T-helper 9 cell (primary cell): ENCODE measurements at places on chromosomes 6 and 20.

DNA sequence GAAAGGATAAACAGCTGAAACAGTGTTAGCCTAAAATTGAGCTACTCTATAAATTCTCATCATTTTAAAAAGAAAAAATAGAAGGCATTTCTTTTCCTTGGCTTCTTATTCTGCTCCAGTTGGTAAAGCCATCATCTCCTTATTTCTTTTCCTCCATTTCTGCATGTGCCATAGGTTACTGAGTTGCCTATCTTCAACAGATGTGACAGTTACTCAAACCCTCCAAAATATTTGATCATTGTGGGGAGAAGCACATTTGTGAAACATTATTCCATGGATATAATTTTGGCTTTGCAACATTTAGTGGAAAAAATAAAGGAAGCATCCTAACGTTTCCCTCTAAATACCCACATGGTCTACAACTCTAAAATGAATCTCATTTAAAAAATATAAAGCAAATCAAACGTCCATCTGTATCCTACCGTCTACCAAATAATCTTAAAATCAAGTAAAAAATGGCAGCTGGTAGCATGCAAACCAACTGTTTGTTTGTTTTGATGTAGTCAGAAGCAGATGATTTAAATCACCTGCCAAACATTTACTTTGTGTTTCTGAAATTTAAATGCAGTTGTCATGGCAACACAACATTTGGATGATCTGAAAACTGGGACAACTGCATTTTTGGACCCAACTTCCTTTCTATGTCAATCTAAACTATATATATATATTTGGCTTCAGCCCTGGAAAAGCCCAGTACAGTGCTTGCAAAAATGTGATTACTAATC lies 16.8 kb upstream of the SNX9 start:
- DNase-seq: no peak

- no peak for DNase-seq
Observed at GRCh38 chr20:37415118-37416085, 69.5 kb downstream of the SRC start.

DNA sequence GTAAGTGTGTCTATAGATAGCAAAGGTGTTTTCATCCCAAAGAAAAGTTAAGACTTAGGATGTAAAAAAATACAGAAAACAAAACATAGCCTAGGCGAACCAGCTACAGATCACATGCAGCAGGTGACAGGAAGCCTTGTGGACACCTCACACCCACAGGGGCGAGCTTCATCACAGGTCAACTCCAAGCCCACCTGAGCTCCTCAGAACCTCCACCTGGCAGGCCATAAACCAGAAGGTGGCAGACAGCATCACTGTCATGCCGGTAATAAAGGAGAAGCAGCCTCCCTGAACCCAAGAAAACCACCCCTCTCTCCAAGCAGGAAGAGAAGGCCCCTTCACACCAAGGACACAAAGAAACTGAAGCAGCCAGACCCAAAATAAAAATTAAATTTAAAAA lies 1.0 kb downstream of the RALGAPA2 start:
- peak; percentile 2 for DNase-seq

GRCh38 chr20:57892471-57892870 lies 182.7 kb upstream of the PMEPA1 start:
- DNase-seq: no peak

GRCh38 chr6:119379809-119380208 lies 30.2 kb upstream of the MAN1A1 start:
- DNase-seq: no peak

DNA sequence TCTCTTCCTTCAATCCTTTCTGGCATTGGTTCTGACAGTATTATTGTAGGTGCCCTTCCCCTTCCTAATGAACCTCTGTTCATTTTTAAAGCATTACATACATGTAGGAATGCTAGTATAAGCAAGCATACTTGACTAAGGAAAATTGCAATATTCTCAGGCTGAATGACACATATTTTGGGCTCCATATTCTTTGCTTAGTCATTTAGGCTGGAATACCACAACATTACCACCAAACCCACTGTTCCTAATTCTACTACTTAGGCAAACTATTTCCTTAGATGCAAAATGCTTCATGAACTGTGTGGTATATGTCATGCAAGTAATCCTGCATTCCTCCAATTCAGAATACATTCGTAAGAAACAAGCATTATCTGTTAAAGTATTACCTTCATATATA lies 113.9 kb downstream of the PRDM1 start:
- DNase-seq: no peak

- no peak for DNase-seq
Observed at GRCh38 chr6:28809947-28810658, 113.7 kb downstream of the TRIM27 start.

- DNase-seq: no peak
Observed at GRCh38 chr6:16212276-16212675, 26.1 kb upstream of the GMPR start.

GRCh38 chr20:44052166-44052565 lies 134.8 kb downstream of the JPH2 start:
- no peak for DNase-seq

GRCh38 chr20:44643596-44644229 lies 7.8 kb downstream of the ADA start:
- DNase-seq: peak; percentile 62

DNA sequence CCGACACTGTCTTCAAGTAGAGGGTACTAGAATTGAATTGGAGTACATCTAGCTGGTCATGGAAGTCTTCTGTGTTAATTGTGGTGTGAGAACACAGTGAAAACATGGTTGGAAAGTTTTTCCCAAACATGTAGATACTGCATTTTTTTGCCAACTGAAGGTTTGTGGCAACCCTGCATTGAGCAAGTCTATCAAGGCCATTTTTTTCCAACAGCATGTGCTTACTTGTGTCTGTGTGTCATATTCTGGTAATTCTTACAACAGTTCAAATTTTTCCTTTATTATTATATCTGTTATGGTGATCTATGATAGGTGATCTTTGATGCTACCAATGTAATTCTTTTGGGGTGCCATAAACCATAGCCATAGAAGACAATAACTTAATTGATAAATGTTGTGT lies 147.0 kb downstream of the MYB start:
- DNase-seq: no peak

DNA sequence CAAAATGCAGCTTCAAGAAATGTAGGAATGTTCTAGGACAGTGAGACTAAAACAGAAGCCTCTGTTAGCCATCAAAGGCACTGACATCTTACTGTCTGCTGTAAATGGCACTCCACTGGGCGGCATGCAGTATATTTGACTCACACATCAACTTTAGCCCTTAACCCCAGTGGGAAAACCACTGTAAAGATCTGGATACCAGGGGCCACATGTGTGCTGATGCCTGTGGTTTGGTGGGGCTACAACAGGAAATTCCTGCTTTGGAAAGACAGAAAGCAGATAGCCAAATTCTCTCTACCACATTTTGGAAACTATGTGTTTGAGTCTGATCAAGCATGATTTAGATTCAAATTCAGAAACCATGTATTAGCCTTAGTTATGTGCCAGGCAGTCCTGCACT lies 4.3 kb downstream of the PFDN4 start:
- no peak for DNase-seq

DNA sequence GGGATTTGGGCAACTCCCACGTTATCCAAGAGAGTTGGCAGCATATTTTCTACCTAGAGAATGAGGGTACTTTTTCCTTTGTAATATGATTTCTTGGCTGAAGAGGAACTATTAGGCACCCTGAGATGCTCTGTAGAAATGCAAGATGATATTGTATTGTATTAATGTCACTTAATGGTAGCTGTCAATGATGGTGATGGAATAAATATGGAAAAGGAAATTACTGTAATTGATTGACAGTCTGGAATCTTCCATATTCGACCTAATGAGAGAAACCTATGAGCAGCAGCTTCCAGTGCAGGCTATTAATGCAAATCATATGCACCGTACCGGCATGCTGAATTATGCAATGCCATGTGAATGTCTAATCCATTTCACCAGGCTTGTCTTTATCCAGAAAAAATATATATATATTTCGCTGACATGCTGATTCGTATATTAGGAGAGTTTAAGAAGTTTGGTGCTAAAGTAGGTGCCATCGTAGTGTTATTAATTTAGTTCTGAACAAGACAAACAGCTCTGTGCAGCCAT lies 494.2 kb upstream of the JARID2 start:
- DNase-seq: no peak

DNA sequence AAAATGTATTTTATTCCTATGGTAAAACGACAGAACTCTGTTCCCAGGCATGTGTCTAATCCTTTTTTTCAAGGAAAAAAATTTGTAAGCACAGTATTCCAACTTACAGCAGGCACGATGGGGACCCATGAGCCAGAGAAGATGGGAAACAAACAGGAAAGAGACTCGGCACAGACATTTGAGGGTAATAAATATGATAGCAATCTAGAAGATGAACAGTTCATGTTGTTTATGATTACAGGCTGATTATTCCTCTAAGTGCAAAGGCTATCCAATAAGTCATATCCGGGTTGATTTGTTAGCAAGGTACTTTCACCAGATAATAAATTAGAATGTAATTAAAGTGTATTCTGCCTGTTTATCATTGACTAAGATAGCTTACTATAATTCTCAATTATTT lies 43.2 kb downstream of the PDSS2 start:
- DNase-seq: no peak

DNA sequence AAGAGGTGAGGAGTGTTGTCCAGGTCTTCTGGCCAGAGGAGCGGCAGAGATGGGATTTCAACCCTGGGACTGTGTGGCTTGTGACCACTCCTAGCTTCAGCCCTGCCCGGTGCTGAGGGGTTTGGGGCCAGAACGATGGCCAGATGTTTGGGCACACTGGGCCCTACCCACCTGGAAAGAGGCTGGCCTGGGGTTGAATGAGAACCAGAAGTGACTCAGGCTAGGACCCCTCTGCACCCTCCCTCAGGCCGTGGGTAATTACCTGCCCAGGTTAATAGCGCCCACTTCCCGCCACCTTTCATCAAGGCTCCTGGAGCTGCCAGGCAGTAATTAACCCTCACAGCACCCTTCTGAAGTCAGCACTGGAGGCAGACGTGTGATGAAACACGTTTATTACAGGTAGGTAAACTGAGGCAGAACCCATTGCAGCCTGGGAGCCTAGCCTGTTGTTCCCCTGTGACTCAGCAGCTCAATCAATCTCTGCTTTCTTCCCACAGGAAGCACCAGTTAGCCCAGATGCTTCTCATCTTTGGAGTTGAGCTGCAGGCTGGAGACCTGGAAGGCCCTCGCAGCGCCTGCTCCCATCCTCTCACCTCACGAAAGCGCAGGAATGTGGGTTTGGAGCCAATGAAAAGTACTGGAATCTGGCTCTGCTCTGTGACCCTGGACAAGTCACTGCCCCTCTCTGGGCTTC lies 120.8 kb downstream of the CEBPB start:
- no peak for DNase-seq

DNA sequence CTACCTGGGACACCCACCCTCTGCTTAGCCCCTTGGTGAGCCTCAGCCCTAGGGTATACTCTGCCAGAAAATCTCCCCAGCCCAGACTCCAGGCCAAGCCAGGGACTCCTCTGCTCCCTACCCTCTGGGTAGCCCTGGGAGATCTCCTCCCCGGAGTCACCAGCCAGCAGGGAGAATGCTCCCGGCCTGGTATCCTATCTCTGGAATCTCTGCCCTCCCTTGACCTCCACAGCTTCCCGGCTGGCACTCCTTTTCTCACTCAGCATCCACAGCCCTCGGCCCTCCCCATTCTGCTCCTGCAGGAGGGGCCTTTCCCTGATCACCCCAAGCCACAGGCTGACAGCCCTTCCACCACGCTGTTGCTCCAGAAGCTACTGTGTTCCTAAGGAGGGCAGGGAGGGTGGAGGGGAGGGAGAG lies 22.6 kb downstream of the NOL4L start:
- no peak for DNase-seq

DNA sequence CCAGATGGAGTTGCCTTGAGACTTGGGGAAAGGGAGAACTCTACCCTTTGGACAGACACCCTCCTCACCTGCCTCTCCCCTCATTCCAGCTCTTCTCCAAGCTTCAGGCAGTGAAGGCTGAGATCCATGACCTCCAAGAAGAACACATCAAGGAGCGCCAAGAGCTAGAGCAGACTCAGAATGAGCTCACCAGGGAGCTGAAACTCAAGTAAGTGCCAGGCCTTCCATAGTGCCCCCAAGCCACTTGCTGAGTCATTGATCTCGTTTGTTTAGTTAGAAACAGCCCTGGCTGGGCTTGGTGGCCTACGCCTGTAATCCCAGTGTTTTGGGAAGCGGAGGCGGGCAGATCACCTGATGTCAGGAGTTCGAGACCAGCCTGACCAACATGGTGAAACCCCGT lies 39.2 kb downstream of the KIF3B start:
- DNase-seq: no peak

- no peak for DNase-seq
Observed at GRCh38 chr6:3654898-3655297, 96.6 kb downstream of the PXDC1 start.

DNA sequence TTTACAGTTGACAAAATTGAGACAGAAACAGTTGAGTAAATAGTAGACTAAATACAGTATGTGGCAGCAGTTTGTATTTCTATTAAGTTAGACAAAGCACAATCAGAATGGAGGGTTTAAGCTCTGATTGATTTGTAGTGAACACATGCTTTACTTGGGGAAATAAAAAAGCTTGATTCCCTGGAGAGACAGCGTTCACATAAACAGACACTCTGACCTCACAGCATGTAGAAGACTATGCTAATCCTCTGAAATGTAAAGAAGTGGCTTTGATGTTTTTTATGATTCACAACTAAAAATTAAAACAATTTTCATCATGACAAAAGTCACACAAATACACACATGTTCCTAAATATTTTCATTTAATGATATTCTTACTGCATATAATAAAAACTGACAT lies 126.9 kb upstream of the FAM83B start:
- no peak for DNase-seq

- DNase-seq: no peak
Observed at GRCh38 chr6:104711371-104711770, 148.3 kb downstream of the HACE1 start.

DNA sequence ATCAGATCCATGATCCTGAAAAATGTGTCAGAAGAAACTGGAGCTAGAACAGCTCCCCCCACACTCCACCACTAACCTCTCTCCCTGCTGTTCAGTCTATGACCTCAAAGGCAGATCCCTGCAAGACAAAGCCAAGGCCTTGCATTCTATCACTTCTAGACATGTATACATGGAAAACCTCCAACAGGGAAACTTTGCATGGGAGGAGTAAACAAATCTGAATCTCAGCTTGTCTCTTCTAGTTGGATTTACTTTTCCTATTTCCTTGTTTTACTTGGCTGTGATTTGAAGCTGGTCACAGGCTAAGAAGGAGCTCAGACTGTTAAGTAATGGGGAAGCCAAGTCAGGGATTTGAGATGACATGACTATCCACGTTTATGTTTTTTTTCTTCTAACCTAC lies 456.8 kb upstream of the CHD6 start:
- no peak for DNase-seq

DNA sequence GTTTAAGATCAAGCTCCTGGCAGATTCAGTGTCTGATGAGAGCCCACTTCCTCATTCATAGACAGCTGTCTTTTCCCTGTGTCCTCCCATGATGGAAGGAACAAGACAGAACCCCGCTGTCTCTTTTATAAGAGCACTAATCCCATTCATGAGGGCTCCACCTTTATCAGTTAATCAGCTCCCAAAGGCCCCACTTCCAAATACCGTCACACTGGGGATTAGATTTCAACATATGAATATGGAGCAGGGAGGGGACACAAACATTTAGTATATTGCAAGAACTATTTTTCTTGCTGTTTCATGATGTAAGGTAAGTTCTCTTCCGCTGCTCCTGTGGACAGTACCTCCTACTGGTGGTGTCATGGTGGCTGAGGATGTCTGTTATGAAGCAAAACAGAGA lies 158.3 kb upstream of the IRAK1BP1 start:
- no peak for DNase-seq

- no peak for DNase-seq
Observed at GRCh38 chr6:74113901-74114300, 417.9 kb downstream of the CD109 start.
